ENCODE measurements at places on chromosomes 7 and 10. TPM values are rescaled to one million over a fixed set of nuclear protein-coding genes. Genes with fewer than 3 reads are reported as not detected.
A peak's percentile ranks its signal among the peaks of the same experiment; 100 is the strongest.

The CCSER2 gene
- total RNA-seq: 138 TPM

GRCh38 chr7:21641546-21641945 is 98.7 kb downstream of the DNAH11 start:
- DNase-seq: no peak

GRCh38 chr10:6530211-6530840 is 49.8 kb downstream of the PRKCQ start:
- peak; percentile 54 for DNase-seq

GRCh38 chr10:92753865-92754264 is 64.1 kb downstream of the HHEX start:
- DNase-seq: no peak

The HDAC9 gene
- 6.5 TPM for total RNA-seq

DNA sequence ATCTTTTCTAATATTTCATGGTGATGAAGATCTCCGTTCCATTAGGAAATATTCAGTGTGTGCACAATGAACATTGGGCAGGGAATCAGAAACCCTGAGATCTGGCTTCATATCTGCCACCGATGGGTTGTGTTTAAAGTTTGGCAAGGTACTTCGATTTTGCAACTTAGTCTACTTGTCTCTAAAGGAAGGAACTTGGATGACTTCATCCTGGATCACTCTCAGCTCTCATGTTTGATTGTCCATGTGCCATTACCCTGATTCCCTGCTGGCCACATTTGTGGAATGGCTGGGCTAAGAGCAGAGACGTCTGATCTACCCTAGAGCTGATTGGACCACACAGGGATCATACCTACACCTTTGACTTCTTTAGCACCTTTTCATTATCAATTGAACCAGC is 177.0 kb upstream of the KMT2E start:
- no peak for DNase-seq

- DNase-seq: no peak
Measured at GRCh38 chr10:83371696-83372490, 767.4 kb upstream of the GHITM start.

The UCN3 gene
- total RNA-seq: not detected

DNA sequence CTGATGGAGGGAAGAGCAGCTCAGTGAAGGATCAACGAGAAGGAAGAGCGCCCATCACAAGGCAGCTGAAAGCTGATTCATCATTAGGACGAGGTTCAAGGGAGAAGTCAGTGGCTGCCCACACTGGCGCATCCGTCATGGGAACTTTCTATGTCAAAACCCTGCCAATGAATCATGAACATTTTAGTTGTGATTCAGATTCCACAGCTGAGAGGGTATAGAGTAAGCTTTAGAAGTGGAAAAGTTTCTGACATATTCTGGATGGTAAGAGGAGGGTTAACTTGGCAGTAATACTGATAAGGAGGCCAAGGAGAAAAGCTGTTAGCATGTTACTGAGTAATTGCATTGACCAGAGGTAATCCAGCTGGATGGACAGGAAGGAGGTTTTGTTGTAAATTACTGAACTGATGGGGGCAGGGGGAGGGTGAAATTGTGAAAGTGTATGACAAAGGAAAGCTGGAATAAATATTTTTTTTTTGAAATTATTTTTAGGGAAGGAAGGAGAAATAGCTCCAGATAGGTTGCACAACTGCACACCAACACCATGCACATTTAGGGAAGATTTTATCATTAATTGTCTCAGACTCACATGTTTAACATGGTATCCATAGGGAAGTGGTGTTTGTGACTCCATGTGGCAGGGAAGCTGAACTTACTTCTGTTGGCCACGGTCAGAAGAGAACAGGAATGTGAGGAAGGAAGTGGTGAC is 78.3 kb upstream of the NRP1 start:
- no peak for DNase-seq
